ENCODE measurements at places on chromosomes 6 and 20.

GRCh38 chr6:74458536-74458935 lies 747.3 kb downstream of the COL12A1 start:
- no peak for DNase-seq

GRCh38 chr6:148507774-148508173 lies 165.1 kb downstream of the SASH1 start:
- DNase-seq, result no peak

GRCh38 chr6:166343150-166343487 lies 774 bp upstream of the SFT2D1 start:
- DNase-seq, result no peak

DNA sequence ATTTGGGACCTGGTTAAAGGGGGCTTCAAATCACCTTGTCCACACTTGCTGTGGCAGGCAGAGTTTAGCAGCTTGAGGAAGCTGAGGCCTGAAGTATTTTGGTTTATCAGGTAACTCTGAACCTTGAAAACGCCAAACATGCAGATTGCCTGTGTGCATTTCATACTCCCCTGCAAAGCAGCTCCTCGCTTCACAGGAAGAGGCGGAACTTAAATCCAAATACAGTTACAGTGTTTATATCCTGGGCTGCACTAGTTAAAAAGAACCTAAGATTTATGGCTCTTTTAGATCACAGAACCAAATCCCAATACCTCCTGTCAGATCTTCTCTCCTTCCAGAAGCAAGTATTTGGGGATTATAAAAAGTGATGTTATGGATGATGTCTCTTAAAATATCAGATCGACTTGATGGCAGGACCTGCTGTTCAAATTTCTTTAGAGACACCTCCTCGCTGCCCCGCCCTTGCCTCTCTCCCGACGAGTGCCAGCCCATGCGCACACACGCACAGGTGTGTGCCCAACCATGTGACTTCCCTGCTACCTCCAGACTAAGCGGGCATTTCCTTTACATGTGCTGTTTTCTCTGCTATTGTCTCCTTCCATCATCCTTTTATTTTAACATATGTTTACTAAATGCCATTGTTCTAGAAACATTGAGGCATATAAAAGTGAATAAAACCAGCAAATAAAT lies 224.6 kb upstream of the FOXQ1 start:
- no peak for DNase-seq

DNA sequence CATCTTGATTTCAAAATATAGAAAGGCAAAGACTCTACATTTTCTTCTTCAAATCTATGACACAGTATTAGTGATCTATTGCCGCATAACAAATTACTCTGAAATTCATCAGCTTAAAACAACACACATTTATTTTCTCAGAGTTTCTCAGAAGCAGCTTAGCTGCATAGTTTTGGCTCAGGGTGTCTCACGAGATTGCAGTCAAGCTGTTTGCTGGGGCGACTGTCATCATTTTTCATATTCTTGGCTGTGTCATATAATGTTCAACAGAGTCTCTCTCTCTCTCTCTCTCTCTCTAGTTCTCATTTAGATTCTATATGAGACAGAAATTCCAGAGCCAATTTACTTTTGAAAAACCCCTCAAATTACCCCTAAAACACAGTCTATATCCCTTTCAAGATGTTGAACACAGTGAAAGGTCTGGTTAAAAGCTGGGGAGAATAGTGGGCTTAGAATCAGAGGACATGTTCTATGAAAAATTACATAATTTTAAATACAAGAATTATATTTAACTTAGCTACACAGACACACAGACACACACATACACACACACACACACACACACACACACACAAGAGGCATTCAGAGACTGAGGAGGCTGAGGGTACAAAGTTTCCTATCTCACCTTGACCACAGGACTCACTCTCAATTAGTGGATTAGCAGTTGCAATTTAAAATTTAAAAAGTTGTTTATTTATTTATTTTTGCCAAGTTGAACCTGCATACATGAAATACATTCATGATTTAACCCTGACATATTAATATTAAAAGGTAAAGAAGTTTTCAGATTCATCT lies 86.7 kb downstream of the MKKS start:
- DNase-seq, result no peak

GRCh38 chr6:46103441-46104115 lies 26.2 kb upstream of the ENPP4 start:
- DNase-seq, result no peak

DNA sequence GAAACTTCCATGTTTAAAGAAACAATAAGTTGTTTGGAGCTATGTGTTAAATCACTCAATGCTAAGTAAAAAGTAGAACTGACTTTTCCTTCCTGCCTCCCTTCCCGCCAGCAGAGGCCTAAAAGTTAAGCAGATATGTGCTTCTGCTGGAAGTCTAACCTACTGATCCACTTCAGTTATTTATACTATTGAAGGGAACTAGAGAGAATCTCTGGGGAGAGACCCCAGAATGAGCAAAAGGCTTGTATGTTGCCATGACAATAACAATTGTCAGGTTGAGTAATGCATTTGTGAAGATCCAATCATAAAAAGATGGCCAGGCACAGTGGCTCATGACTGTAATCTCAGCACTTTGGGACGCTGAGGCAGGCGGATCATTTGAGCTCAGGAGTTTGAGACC lies 24.7 kb downstream of the MGME1 start:
- DNase-seq, result no peak
